ENCODE measurements at places on chromosomes 5 and 9.
A peak's percentile ranks its signal among the peaks of the same experiment; 100 is the strongest.

- no peak for DNase-seq
These were observed 657.5 kb upstream of the DMAC1 start for GRCh38 chr9:8457055-8457454.

- DNase-seq: no peak
These were observed 10.2 kb downstream of the HAND1 start for GRCh38 chr5:154467655-154468354.

GRCh38 chr9:36798350-36799065, 225.8 kb downstream of the MELK start:
- DNase-seq: no peak

DNA sequence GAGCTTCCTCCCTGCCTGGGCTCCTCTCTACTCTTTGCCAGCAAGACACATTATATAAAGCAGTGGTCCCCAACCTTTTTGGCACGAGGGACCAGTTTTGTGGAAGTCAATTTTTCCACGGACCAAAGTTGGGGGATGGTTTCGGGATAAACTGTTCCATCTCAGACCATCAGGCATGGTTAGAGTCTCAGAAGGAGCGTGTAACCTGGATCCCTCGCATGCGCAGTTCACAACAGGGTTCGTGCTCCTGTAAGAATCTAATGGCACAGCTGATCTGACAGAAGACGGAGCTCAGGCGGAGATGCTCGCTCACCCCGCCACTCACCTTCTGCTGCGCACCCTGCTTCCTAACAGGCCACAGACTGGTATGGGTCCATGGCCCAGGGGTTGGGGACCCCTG, 142.8 kb downstream of the LIFR start:
- no peak for DNase-seq

GRCh38 chr9:98842510-98842909, 35.0 kb downstream of the GALNT12 start:
- DNase-seq: no peak

GRCh38 chr9:8769153-8769552, 969.6 kb upstream of the DMAC1 start:
- DNase-seq: no peak

GRCh38 chr5:114727358-114727757, 365.5 kb downstream of the KCNN2 start:
- no peak for DNase-seq

DNA sequence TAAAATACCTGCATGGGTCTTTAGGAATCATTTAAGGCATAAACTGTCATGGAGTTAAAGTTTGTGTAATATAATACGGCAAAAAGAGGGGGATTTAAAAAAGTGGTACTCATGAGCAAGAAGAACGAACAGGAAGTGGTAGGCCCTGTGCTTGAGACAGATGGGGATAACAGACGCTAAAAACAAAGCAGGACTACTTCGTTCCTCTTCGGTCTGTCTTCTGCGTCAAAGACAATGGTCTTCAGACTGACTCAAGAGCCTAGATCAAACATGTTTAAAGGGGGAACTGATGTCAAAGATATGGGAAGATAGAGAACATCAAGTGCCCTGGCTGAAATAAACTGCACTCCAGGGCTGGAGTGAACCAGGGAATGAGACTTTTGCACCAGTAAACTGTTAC, 59.8 kb upstream of the RFX3 start:
- DNase-seq: no peak

DNA sequence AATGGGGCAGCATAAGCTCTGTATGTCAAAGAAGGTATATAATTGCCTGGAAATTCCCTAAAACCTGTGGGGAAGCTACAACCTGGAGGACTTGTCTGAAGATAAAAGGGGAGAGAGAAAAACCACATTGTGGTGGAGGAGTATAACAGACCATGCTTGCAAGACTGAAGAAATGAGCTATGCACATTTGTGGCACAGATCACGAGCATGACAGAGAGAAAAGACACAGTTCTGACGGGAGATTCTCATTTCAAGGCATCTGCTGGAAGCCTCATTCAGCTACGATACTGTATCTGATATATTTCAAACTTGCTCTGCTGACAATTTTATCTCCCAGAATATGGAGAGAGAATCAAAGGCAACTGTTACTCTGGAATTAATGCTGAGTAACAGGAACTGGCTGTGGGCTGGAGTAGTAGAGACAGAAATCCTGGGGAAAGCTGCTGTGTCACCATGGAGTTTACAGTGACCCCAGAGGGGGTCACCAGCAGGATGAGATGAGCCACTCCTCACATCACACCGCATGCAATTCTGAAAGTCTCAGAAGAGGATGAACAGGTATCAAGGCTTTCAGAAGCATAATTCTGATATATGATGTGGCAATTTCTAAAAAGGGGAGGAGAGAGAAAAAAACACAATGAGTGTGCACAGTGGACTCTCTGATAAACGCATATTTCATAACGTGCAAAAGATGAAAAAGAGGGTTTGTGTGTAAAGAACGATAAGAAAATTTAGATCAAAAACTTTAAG, 528.8 kb downstream of the IRX1 start:
- no peak for DNase-seq

GRCh38 chr9:70113403-70114022, 69.9 kb downstream of the MAMDC2 start:
- DNase-seq: peak; percentile 40

DNA sequence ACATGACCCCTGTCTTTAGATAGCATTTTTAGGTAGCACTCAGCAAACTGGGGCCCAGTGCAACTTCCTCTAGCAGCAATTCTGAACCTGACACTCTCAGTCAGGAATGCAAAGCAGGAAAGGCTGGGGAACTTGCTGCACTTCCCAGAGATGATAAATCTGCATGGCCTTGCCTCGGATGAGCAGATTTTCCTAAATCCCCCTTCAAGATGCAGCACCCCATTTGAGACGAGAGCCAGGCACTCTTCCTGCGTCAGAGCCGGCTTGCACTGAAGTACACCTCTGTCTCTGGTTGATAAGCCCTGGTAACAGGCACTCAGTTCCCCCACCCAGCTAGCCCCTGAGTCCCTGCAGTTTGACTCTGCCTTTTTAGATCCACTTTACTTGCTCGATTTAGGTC, 296.7 kb upstream of the PANK3 start:
- DNase-seq: no peak

- no peak for DNase-seq
These were observed 134.5 kb downstream of the MED10 start for GRCh38 chr5:6243706-6244338.

Measured in HFF-Myc (cell line).